ENCODE measurements at places on chromosomes 5 and 9. TPM values are rescaled to one million over a fixed set of nuclear protein-coding genes. Genes with fewer than 3 reads are reported as not detected.
A peak's percentile ranks its signal among the peaks of the same experiment; 100 is the strongest.

DNA sequence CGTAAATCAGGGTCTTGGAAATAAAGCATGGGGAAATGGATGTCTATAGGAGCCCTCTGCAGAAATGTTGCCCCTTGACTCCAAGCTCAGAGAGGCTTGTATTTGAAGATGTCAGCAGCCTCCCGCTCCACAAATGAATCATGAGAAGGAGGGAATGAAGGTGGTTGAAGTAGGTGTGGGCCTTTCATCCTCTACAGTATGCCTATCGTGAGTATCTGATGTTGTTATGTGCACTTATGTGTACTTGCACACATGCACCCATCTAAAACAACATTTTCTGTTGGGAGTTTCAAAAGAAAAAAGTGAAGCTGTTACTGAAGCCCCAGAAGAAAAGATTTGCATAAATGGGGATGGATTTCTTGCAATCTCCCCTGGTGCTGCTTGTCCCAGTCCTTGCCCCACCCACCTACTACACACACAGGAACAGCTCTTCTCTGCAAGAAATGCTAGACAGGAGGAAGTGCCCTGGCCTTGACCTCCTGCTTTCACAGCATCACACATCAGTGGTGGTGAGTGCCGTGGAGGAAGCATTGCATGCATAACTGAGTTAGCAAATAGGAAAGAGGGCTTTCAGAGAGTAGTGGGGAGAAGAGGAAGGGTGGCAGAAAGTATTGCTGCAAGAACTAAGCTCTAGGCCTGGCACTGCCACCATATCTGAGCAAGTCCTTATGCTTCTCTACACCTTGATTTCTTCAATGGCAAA is 156.1 kb downstream of the SNX18 start:
- DNase-seq = no peak

- no peak for DNase-seq
Observed at GRCh38 chr9:98797491-98797890, 1.1 kb upstream of the ANKS6 start.

GNAQ gene
- 21.0 TPM for total RNA-seq

MAST4 gene
- 8.8 TPM for total RNA-seq

DNA sequence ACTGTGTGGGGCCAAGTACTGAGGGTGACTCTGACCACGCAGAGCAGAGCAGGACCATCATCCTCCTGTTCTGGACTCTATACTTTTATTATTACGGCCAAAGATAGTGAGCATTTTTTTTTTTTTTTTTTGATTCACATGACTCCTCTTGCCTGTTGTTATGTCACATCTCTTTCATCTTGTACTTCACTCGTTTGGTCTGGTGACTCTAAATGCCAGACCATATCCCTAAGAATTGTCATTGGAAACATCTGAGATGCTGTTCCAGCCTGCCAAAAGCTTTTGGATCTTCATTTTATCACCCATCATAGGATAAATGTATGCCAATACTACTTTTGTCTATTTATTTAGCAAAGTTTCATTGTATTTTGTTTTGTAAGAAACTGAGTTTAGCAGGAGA is 168.2 kb upstream of the RAI14 start:
- no peak for DNase-seq

DNA sequence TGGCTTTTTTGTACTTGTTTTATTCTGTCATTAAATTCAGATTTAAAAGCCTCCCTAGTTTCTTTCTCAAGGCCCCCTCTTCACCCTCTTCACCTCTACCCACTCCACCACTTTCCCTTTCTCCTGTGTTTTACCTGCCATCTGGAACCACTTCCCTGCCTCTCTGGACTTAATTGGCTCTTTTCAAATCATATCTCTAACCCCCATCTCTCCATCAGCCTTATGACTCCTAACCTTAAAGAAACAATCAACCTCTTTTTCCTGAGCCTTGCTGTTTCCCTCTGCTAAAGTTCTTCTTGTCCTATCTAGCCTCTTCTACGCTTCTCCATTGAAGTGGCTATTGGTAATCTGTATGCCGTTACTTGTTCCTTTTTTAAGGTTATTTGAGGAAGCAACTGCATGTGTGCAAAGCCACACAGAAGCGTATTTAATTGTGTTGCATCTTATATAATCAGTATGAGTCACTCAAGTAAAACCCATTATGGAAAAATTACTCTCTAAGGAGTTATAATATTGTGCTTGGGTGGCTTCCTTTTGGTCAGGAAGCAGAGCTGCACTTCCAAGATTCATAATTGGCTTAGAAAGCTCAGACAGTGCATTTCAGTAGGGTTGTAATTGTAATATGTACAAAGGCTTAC is 653.6 kb upstream of the ITGA1 start:
- no peak for DNase-seq

GALNT12 gene
- total RNA-seq = 2.2 TPM

- DNase-seq = peak; percentile 32
Observed at GRCh38 chr5:110951373-110951791, 120.1 kb upstream of the TSLP start.

DNA sequence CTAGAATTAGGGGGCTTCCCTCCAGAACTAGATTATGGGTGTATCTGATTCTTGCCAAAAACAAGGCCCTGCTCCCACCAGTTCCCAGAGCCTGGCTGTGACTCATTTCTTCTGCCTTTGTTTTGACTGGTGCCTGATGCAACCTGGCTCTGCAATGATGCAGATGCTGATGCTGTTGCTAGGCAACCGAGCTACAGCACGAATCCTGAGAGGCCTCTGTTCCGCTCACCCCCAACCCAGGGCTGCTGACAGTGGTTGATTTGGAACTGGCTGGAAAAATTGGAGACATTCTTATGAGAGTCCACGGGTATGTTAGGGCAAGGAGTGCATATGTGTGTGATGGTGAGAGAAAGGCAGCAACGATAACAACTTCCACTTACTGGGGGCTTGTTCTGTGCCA is 100.3 kb downstream of the NSG2 start:
- no peak for DNase-seq

- DNase-seq = no peak
Observed at GRCh38 chr5:153130296-153130695, 360.2 kb upstream of the GRIA1 start.

DNA sequence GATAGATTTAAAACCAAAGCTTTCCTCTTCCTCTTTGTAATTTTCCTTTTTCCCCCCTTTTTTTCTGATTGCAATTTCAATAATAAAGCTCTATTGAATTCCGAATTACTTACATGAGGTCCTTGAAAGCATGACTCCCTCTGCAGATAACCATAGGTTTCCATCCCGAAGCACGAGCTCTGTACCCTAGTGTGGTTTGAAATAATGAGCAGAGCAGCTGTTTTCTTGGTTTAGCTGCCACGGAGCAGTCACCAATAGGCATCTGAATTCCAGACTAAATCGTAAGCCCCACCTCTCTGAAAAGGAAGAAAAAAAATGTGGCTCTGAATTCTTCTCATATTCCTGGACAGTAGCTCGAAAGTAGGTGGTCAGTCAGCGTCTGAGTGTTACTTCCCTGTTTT is 18.5 kb upstream of the GNE start:
- DNase-seq = peak; percentile 94
